ENCODE measurements at places on chromosomes 11 and 22.

DNA sequence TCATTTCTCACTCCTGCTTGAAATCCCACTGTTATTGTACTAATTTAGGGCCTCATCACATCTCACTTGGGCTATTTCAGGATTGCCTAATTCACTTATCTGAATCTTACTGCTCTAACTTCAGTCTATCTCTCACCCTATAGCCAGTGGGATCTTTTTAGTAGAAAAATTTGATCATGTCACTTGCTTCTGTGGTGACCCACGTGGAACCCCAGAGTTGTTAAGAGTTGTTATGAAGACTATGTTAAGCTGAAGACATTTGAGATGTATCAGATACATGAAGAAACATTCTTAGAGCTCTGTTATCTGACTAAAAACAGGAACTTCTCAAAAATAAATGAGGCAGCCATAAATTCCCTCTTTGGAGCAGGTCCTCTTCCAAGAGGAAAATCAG lies 1375.6 kb upstream of the TENM4 start:
- DNase-seq: no peak

DNA sequence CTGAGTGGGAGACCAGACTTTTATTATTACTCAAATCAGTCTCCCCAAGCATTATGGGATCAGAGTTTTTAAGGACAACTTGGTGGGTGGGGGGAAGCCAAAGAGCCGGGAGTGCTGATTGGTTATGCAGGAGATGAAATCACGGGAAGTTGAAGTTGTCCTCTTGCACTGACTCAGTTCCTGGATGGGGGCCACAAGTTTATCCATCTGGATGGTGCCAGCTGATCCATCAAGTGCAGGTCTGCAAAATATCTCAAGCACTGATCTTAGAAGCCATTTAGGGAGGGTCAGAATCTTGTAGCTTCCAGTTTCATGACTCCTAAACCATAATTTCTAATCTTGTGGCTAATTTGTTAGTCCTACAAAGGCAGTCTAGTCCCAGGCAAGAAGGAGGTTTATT lies 53.5 kb upstream of the LMO1 start:
- DNase-seq: no peak

- DNase-seq: no peak
These were observed 39.7 kb downstream of the USP35 start for GRCh38 chr11:78228467-78228866.

GRCh38 chr22:49404576-49405241 lies 423.0 kb downstream of the BRD1 start:
- DNase-seq: peak; percentile 32

DNA sequence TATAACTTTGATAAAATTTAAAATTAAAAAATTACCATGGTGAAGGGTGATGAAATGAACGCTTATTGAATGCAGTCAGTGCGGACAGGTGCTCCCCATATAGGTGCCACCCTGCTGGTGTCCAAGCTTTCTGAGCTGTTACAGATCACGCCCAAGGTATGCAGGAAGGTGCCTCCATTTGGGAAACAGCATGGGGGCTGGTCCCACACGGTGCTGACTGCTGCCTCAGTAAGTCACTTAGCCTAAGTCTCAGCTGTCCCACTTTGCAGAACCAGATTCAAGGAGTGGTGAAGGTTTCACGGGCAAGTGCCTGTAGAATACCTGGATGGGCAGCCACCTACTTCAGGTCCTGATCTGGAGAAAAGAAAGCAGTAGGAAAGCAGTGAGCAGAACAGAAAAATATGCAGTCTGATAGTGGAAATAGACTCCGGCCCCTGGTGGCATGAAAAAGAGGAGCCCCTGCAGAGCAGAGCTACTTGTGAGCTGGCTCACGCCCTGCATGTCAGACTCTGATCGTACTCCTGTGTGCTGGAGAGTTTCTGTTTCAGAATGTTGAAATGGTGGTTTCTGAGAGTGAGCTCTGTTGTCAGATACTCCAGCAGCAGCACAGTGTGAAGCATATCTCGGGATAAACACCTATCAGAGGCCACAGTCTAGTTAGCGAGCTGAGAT lies 33.2 kb downstream of the ADORA2A start:
- DNase-seq: no peak

DNA sequence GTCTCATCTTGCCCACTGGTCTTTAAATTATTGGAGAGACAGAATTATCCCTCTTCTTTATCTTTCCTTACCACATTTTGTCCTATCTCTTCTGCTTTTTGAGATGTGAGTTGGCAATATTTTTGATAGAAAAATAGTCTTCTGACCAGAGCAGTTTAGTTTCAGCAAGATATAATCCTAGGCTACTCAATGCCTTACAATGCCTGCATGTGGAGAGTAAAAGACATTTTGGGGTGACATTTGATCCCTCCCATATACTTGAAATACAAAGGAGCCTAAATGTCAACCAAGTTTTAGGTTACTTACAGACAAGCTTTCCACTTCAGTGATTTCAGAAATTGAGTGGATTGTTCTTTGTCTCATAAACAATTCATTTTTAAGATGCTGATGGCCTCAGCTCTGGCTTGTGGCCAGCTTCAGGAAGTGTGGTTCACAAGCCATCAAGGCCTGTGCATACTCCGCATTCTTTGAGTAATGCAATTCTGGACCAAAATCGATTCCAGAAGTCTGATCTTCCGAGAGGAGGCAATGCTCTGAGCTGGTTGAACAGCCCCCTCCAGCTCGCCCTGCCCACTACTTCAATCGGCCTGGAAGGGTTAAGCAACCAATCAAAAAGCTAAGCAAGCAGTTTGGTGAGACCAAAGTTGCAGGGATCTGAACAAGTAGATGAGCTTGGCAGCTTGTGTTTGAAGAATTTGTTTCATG lies 274.4 kb downstream of the BLID start:
- no peak for DNase-seq

DNA sequence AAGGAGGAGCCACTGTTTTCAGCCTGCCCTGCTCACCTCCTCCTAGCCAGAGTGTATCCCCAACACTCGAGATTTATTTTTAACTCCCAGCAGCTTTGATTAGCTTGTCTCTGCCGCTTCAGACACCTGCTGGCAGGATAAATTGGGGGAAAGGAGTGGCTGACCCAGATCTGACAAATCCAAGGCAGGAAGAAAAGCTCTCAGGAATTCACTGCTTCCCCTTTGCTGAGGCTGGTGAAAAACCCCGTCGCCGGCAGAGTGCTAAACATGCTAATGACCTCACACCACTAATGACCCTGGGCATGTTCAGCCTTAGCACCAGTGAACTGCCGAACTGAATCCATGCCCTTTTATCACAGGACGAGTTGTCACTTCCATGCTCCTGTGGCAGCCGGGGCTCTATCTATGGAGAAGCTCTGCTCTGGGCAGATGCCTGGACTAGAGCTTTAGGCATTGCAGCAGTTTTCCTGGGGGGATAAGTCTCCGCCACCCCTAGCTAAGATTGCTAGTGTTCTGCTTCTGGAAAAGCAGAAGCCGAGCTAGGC lies 52.2 kb downstream of the FEZ1 start:
- DNase-seq: no peak

- DNase-seq: no peak
These were observed 8.6 kb downstream of the ISX start for GRCh38 chr22:35074583-35074982.

All from brain pericyte (primary cell).